T-helper 9 cell (primary cell): ENCODE measurements at places on chromosomes 11 and 22.

GRCh38 chr11:57413681-57414080, 13.2 kb downstream of the SLC43A3 start:
- no peak for DNase-seq

GRCh38 chr11:58318532-58318931, 40.3 kb downstream of the OR5B17 start:
- DNase-seq, result no peak

DNA sequence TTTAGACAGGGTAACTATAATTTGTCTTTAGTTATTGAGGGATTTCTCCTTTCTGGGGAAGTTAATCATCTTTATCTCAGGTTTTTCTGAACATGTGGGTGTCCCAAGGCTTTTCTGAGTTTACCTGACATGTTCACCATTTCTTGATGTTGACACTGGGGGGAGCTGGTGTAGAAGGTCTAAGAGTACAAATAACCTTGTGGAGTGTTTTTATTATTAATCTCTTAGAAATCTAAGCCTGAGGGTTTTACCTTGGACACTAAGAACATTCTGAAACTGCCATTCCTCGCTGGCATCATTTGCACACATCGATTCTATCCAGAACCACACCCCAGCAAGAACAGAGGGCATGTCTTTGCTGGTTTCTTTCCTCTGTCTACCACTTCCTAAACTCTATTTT, 15.6 kb upstream of the C11orf91 start:
- no peak for DNase-seq

DNA sequence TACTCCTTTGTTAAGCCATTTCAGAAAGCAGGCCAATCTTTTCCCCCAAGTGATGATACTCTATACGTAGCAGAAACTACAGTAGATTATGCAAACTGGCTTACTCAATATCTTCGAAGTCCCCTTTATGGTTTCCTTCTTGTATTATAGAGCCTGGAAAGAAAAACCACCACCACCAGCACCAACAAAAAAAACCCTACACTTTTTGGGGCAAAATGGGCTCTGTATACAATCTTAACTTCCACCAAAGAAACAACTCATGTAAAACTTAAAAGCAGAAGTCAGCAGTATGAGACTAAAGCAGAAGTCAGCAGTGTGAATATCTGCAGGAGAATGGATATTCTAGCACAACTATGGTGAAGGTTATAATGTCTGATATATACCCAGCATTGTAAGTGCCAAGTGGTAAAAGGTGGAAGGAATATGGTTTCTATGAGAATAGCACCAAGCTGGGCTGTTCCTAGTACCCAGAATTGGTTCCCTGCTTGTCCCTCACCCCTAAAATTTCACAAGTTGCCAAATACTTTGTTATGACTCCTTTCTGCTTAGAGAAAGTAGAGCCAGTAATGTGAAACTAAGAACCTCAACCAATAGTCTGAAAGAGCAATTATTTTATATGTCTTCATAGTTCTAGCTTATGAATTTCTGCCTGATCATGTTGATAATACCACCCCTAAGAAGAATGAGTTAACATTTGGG, 252.1 kb downstream of the SBF2 start:
- no peak for DNase-seq

GRCh38 chr11:120871924-120872323, 152.0 kb upstream of the TBCEL start:
- no peak for DNase-seq

GRCh38 chr22:27713461-27713860, 88.1 kb downstream of the MN1 start:
- no peak for DNase-seq

GRCh38 chr11:93842461-93842860, 8.0 kb downstream of the VSTM5 start:
- no peak for DNase-seq
